ENCODE measurements at places on chromosomes 11 and 22.
A peak's percentile ranks its signal among the peaks of the same experiment; 100 is the strongest.

- peak; percentile 62 for DNase-seq
These were observed 94.5 kb downstream of the ME3 start for GRCh38 chr11:86577644-86578636.

- DNase-seq: no peak
These were observed 23.9 kb upstream of the RBM4B start for GRCh38 chr11:66701432-66702240.

DNA sequence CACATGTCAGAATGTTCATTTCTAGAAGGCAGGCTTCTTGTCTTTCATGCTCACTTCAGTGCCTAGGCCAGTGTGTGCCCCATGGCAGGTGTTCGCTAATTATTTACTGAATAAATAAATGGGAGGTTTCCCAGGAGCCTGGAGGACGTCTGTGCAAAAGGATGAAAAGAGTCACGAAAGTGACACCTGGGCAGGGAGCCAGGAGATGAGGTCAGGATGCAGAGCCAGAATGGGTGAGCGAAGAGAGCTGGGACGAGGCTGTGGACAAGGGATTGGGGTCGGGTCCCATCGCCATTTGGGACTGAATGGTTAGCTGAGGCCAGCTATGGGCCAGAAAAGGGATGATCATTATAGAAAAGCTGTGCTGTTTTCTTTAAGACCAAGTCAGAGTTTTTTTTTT lies 560.4 kb downstream of the TBC1D22A start:
- no peak for DNase-seq

DNA sequence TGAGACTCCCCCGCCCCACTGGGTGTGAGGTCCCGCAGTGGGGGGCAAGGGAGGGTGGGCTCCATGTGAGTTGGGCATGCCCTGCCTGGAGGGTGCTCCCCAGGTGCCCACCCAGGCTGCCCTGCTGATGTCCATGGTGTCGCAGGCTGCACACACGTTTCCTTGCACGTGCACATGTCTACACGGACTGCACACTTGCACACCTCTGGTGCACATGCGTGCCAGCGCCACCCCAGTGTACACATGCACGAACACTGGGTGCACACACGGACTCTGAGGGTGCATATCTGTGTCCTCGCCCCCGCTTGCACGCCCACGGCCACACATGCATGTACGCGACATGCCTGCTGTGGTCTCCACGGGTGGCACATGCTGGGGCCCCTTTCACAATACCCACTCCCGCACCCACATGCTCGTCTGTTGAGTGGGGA lies 35.2 kb upstream of the PRODH start:
- no peak for DNase-seq

GRCh38 chr11:67435031-67435726 lies 2.3 kb downstream of the PTPRCAP start:
- DNase-seq: no peak

- no peak for DNase-seq
These were observed 415.4 kb downstream of the MN1 start for GRCh38 chr22:27386186-27386585.

- no peak for DNase-seq
These were observed 53.7 kb downstream of the RDX start for GRCh38 chr11:110242746-110243145.

GRCh38 chr11:80694385-80694784 lies 1253.6 kb upstream of the TENM4 start:
- DNase-seq: no peak

GRCh38 chr11:111059726-111060125 lies 185.8 kb upstream of the POU2AF2 start:
- no peak for DNase-seq
